ENCODE measurements at places on chromosomes 5 and 9. TPM values are rescaled to one million over a fixed set of nuclear protein-coding genes. Genes with fewer than 3 reads are reported as not detected.

Gene FOXD4L4
- total RNA-seq, result not detected

DNA sequence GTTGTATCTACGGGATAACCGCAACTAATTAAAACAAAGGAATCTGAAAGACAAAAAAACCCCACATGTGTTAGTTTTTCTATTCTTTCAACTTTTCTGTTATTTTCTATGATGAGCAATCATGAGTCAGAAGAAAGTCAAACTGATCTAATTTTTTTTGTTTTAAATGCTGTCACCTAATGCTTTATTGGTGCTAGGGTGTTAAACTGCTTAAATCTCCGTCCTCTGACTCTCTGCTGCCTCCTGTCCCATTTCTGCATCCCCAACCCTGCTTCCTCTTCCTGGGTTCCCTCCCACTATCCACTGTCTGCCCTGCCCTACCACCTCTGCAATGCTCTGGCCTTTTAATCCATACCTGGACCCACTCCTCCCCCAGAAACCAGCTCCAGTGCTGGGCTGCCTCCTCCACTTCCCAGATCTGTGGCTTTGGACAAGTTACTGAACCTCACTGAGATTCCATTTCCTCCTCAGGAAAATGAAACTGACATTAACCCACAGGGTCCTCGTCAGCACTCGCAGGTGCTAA is 15.7 kb downstream of the PTPN3 start:
- no peak for DNase-seq

Gene PLAC8L1
- total RNA-seq, result not detected

DNA sequence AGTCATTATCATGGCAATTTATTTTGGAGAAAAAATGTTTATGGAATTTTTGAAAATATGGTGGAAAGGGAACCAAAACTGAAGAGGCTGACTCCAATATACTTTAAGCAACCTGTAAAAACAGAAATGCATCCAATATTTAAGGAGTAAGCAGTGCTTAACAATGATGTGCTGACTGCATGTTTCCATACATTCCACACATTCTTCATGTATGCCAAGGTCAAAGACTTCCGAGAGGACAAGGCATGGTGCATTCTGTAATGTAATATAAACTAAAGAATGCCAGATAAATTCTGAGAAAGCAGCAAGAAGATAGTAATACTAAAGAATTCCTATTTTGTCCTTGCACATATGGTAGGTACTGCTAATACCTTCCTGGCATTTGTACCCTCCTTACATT is 2015.9 kb upstream of the CDH9 start:
- no peak for DNase-seq

Gene COL15A1
- 55.4 TPM for total RNA-seq

Gene COL5A1
- 14.5 TPM for total RNA-seq

GRCh38 chr9:108618906-108619550 is 236.8 kb downstream of the ACTL7B start:
- no peak for DNase-seq

DNA sequence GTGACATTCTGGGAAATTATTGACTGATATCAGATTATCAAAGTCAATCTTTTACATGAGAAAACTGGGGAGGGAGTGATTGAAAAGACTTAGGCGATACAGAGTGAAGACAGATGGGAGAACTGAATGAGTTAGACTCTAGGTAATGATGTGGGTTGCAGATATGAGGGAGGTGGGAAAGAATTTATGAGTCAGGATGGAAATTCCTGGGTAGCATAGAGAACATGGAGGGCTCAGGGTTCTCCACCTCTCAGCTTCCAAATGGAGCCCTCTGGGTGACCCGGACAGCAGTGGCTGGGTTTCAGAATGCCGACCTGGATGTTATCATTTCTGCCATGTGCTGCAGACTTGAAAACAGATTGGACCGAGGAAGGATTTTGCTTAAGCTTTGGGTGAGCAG is 75.4 kb upstream of the SHB start:
- DNase-seq, result no peak

Gene NPR3
- 4.7 TPM for total RNA-seq

Gene ADGRD2
- not detected for total RNA-seq

Gene LPAR1
- 10.9 TPM for total RNA-seq

DNA sequence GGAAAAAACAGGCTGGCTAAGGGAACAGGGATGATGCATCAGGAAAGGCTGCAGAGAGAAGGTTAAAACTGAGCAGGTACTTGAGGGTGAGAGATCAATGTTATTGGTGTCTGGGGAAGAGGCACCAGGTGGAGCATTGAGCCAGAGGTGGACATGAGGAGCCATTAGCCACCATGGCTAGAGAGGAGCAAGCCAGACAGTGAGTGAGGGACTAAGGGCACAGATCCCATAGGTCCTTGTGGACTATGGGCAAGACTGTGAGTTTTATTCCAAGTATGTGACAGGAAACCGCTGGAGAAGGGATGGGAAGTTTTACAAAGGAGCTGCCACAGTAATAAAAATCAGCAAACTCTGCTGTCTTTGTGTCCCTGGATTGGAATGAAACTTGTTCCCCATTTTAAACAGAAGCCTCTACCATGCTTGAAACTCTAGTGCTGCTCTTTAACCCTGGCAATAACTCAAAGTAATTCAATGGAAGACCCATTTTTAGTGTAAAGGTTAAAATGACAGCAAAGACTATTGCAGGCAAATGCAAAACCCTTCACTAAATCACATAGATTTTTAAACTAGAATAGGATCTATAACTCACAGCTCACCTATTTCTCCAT is 349.8 kb downstream of the ENC1 start:
- no peak for DNase-seq

DNA sequence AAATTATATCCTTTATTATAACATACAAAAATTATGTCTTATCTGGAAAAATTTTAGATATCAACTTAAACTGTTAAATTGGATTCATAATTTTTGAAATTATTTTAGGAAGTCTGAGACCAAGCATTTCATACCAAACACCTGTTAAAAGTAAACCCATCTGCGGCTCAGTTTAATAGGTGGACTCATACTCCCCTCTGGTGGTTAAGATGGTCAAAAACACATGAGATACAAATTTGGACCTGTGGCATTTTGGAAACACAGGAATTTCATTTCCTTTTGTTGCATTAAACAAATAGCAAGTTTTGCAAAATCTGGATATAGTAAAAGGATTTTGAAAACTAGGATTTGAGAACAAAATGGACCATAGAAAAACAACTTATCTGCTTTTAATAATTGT is 53.7 kb downstream of the RGMB start:
- DNase-seq, result peak; percentile 24

GRCh38 chr5:74282490-74282889 is 358.0 kb downstream of the ENC1 start:
- no peak for DNase-seq
